Effector memory CD4-positive, alpha-beta T cell (primary cell): ENCODE measurements at places on chromosomes 2 and 18.

GRCh38 chr2:174580951-174581350 is 16.7 kb downstream of the WIPF1 start:
- no peak for DNase-seq

- DNase-seq, result peak; percentile 79
These were observed 114.0 kb downstream of the FAM210A start for GRCh38 chr18:13612196-13612997.

- DNase-seq, result no peak
These were observed 64.8 kb upstream of the STK39 start for GRCh38 chr2:168312036-168312822.

DNA sequence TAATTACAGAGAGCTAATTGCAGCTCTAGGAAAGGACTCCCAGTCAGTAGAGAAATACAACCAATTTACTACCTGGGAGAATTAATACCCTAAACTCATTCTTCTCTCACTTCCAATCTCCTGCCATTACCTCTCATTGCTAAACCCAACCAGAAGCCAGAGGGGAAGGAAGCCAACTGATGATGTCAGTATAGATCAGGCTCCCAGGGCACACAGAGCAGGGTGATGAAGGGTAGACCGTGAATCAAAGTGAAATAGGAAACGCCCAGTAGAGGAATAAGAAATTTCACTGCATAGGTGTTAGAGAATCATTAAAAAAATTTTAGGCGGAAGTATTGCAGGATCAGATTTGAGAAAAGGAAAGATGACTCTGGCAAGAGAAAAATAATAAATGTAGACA is 456.8 kb upstream of the NXPH2 start:
- DNase-seq, result no peak

DNA sequence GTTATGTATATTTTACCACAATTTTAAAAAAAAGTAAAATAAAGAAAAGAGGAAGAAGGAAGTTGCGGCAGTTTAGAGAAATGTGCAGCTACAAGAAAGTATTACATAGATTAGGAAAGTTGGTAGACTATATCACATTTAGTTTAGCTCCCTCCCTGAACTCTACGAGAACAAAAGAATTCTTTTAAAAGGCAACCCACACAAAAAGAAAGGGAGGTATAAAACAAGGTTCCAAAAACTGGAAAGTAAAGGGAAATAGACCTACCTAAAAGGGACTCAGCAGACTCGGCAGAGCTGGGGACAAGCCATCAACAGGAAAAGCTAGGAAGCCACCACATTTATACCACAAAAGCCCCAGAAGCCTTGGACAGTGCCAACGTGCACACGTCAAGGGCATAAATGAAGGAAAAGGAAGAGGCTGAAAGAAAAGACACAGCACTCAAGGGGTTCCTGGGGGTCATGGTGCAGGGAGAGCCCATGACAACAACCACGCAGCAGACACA is 9.1 kb downstream of the TMEM127 start:
- no peak for DNase-seq

GRCh38 chr2:74554820-74555531 is 456 bp downstream of the DOK1 start:
- no peak for DNase-seq

DNA sequence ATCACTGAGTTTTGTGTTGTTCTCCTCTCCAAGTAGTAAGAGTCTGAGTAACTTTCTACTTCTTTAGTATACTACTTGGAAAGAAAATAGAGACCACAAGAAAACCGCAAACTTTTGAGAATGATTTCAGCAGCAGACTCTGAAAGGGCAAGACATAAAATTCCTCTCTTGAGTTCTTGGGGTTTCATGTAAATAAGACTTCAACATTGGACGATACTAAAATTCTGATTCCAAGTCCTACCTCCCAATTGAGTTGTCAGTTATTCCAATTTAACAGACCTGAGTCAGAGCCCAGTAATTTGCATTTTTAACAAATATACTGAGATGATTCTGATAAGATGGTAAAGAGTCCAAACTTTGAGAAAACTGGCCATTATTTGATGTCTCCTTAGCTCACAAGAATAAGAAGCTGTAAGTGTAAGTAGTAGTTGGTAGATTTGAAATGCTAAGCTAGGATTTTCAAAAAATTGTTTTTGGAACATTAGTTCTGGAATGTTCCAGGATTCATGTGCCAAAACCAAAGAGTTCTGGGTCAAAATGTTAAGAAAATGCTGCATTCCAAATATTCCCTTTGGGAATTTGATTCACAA is 261.6 kb upstream of the SPOPL start:
- no peak for DNase-seq

- no peak for DNase-seq
These were observed 5.4 kb upstream of the TDRD15 start for GRCh38 chr2:21118302-21118920.

- no peak for DNase-seq
These were observed 14.3 kb downstream of the DSG2 start for GRCh38 chr18:31512203-31512764.

- DNase-seq, result no peak
These were observed 55.1 kb upstream of the MAP4K3 start for GRCh38 chr2:39492095-39492590.

DNA sequence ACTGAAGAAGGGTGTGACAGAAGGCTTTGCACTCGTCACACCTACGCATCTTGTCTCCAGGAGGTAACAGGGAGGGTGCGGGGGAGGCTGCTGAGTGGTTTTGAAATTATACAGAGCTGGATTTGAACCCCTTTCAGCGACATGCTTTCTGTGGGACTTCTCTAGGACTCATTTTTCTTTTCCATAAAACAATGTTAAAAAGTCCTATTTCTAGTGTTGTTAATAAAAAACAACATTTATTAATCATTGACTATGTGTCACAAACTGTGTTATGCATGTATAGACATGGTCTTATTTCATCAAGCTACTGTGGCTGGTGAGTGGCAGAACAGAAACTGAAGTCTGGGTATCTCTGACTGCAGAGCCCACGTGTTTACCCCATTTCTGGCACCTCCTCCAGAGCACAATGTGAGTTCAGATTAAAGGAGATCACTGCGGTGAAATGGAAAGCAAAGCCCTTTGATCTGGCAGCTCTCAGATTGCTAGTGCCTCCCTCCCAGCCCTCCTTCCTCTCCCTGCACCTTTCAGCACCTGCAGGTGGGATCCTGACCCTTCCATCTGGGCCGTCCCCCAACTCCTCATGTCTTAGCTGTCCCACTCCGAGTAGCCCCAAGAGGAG is 315.5 kb upstream of the MYT1L start:
- DNase-seq, result no peak

DNA sequence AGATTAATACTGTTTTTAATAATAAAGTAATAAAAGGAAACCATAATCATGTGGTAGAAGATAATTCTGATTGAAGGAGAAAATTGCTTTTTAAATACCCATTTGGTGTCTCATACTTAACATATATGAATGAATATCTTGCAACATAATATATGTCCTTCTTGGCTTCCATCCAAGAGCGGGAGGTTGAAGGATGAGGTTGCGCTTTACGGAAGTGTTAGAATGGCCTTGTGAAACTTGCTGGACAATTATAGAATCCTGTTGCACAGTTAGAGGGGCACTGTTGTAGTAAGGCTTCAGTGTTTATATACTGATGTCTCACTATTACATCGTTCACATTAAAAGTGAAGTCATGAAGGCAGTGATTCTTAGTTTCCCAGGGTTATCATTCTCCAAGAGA is 9.4 kb downstream of the INSIG2 start:
- no peak for DNase-seq

DNA sequence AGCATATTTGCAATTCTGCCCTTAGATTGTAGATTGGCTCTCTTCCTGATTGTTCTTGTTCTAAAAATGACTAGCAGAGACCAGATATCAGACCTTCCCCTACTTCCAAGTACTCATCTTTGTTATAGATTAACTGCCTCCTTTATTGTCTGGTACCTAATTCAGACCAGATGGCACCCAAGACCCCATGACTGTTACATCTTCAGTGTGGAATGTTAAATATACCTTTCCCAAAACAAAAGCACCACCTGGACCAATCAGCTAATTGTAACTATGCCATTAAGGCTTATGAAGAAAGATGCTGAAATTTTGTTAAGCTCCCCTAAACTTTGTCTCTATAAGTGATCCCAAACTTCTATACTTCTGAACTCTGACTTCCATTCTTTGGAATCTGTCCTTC is 12.0 kb upstream of the TFPI start:
- DNase-seq, result no peak

- no peak for DNase-seq
These were observed 11.4 kb downstream of the RAB31 start for GRCh38 chr18:9719421-9719981.

DNA sequence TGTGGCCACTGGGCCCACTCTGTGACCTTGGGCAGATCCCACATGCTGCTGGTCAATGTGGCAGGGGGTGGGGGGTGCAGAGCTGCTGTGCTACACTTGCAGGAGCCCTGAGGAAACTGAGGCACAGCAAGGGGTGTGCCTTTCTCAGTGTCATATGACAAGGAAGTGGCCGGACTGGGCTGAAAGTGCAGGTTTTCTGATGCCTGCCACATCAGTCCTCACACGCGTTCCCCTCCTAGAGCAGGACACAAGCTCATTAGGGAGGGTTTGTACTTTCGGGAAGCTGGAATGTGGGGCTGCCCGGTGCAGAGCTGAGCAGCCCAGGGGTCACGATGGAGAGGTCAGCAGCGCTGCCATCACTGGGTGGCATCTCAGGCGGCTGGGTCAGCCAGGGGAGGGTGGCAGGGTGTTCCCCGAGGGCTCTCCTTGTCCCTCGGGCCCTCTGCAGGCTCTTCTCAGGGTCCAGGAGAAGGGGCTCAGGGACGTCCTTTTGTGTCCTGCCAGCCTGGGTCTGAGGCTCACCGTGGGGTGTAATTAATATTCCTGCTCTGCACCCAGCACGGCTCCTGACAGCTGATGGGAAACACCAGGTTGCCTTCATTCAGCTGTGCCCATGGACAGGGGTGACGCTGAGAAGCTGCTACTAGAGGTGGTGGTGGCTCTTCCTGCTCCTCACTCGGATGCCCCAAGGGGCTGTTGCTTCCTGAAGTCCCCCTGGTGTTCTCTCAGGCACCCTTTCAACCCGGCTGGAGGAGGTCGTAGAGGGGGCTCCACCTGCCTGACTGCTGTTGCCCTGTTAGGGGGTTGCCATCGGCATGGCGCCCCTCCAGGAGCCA is 62.1 kb upstream of the HDAC4 start:
- DNase-seq, result no peak

DNA sequence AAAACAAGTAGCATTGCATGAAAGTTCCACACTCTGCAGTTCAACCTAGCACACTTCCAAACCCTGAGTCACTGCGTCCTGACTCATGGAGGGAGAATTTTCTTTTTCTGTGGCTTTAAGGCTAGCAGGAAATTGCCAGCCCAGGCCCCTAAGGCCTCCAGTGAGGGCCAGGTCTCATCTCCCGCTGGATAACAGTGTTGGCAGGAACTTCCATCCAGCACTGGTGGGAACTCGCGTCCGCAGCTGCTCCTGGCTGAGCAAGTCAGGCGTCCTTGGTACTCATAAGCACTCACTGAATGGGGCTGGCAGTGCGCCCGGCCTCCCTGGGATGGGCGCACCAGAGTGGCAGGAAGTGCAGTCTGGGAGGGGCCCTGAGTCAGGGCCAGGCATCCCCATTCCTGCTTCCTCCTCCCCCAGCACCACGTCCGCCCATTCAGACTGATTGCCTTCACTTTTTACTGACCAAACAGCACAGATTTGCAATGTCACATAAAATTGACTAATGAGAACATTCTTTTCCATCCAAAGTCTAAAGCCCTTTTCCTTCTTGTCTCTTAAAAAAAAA is 14.3 kb downstream of the MALL start:
- DNase-seq, result no peak
